SHP77 (cell line): ENCODE measurements at places on chromosomes 2 and 18.

- DNase-seq = no peak
Measured at GRCh38 chr2:219679041-219679440, 51.6 kb downstream of the SLC4A3 start.

- no peak for DNase-seq
Measured at GRCh38 chr18:35049111-35050027, 8.2 kb downstream of the MAPRE2 start.

GRCh38 chr2:30437809-30438548, 9.1 kb upstream of the LCLAT1 start:
- DNase-seq = no peak

GRCh38 chr2:214807653-214808052, 1.8 kb downstream of the BARD1 start:
- no peak for DNase-seq

- DNase-seq = no peak
Measured at GRCh38 chr2:189178726-189179569, 613 bp downstream of the COL5A2 start.

DNA sequence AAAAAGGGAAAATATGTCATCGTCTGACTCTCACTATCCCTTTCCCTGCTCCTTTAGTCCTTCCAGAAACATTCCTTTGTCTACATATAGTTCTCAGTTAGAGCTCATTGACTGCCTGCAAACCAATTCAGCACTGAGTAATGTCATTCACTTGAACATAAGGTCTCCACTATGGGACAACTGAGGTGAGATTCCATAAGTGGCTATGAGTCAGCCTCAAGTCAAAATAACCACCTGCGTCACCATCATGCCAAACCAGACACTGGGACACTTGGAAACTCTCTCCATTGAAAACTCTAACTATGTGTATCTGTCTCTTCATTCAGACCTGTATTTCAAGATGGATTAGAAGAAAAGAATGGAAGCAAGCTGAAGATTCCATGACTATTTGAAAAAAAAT, 878.0 kb upstream of the PIK3C3 start:
- no peak for DNase-seq

DNA sequence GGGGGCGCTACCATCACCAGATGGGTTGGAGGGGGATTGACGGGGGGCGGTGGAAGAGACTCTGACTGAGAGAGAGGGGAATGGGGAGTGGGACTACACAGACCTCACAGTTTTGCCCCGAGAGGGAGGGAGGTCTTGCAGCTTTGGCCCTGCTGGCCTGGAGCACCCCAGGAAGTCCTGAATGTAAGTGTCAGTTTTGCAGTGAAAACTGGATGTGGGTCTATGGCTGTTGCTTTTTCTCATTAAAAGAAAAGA, 2.4 kb downstream of the TCF7L1 start:
- DNase-seq = no peak
